SIG-M5 (cell line): ENCODE measurements at places on chromosomes 16 and 17.

DNA sequence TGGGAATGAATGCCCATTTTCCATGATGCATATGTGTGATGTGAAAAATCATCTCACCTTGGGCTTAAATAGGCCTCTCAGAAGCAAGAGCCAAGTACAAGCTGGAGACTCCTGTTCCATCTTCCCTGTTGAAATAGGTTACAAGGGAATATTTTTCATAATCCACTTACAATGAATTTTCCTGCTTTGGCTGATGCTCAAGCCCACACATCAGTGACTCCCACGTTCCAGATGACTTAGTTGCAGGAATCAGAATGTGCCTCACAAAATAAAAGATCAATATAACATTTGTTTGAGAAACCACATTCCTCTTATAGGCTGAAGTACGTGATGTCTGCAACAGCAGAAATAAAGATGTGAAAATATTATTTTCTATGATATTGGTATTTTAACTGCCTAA lies 24.1 kb downstream of the ANKFN1 start:
- DNase-seq = no peak

DNA sequence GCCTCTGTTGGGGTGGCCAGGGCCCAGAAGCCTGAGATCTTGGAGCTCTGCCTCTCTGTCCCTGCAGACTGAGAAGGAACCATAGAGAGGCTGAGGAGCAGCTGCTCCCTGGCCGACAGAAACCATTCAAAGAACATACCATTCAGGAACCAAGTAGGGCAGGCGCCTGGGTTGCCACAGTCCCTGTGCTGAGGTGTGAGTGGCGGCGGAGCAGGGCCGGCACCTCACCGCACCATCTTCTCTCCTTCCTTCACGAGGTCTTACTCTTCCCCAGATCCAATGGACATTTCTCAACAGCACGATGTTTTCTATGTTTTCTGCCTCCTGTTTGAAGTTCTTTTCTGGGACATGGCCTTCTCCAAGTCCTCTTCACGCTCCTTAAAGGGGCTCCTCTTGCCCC lies 22.8 kb upstream of the ALOX15 start:
- no peak for DNase-seq

DNA sequence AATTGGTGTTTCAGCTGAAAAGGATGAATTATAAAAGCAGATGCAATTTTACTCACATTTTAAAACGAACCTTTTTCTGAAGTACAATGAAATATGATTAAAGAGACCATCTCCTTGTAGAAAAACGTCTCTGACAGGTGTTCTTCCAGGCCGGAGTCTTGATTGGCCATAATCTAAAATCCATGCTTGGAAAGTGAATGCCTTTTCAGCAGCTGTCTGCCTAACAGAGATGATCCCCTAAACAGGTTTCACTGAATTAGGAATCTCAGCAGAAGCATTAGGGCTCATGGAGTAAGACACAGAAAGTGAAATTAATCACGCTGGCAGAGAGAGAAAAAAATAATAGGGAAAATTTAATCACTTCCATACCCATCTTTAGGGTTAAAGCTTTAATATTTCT lies 39.3 kb upstream of the IRX5 start:
- no peak for DNase-seq

DNA sequence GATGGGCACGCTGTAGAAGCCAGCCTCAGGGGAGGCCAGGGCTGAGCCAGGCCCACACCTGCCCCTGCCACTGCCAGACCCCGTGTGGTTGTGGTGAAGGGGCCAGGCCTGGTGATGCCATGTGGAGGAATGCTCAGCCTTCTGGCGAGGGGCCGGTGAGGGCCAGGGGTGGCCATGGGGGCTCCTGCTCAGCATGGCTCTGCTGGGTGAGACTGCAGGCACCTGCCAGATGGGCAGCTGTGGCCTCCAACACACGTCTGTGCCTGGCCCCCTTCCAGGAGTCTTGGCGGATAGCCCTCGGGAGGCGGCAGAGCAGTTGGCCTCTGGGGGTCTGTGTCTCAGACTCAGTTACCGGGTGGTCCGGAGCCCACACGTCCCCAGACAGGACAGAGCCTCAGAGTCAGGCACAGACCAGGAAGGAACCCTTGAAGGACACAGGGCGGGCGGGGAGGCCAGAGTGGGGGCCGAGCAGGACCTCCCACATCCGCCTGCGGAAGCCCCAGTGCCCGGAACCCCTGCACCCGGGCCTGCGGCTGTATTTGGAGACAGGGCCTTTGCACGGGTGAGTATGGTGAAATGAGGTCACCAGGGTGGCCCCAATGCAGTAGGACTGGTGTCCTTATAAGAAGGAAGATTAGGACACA lies 22.5 kb upstream of the CHMP6 start:
- DNase-seq = no peak

DNA sequence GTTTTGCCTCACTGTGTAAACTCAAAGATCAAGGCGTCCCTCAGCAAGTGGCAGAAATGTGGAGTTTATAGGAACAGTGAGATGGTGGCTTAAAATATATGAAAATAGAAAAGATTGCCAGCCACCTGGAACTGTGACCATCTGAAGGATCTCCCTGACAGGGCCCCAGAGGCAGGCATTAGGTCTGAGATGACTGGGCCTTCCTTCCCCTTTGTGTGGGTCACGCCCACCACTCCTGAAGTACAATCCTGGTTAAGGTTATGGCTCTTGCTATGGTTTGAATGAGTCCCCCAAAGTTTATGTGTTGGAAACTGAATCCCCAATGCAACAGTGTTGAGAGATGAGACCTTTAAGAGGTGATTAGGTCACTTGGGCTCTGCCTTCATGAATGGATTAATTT lies 6.4 kb downstream of the ST6GALNAC2 start:
- DNase-seq = no peak

- no peak for DNase-seq
Observed at GRCh38 chr17:17200831-17201230, 5.3 kb downstream of the PLD6 start.

DNA sequence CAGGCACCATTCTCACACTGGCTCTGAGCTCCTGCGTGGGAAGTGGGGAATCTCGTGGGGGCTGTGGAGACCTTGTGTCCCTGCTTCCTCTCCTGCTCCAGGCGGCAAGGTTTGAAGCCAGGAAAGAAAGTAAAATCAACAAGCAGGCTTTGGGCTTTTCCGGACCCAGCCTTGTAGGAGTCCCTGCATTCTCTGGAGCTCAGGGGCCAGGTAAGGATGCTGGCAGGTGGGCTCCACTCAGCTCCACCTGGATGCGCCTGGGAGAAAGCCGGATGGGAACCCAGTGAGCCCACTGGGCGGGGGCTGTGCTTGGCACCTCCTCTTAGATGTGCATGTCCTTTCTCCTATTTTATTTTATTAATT lies 362.5 kb downstream of the SEC14L1 start:
- no peak for DNase-seq

DNA sequence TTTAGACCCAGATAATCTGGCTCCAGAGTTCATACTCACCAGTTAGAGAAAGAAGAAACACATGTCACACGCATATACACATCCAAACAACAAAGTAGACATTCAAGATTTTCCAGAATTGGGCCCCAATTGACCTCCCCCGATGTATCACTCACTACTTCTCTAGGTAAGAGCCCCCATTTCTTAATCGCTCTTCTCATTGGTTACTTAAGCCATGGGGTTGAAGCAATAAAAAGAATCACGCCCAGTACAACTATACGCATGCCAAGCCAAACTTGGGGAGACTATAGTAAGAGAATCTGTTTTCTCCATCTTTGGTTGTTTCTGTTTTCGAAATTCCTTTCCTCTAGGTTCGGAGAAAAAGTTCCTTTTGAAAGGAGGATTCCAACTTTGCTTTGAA lies 565 bp downstream of the DDX52 start:
- no peak for DNase-seq

GRCh38 chr17:6090253-6090652 lies 20.1 kb downstream of the WSCD1 start:
- DNase-seq = no peak
